ENCODE measurements at places on chromosomes 1 and 21. TPM values are rescaled to one million over a fixed set of nuclear protein-coding genes. Genes with fewer than 3 reads are reported as not detected.

- no peak for DNase-seq
These were observed 2.8 kb downstream of the GALNT2 start for GRCh38 chr1:230069796-230070195.

The ESPN gene
- under 0.01 TPM for total RNA-seq

DNA sequence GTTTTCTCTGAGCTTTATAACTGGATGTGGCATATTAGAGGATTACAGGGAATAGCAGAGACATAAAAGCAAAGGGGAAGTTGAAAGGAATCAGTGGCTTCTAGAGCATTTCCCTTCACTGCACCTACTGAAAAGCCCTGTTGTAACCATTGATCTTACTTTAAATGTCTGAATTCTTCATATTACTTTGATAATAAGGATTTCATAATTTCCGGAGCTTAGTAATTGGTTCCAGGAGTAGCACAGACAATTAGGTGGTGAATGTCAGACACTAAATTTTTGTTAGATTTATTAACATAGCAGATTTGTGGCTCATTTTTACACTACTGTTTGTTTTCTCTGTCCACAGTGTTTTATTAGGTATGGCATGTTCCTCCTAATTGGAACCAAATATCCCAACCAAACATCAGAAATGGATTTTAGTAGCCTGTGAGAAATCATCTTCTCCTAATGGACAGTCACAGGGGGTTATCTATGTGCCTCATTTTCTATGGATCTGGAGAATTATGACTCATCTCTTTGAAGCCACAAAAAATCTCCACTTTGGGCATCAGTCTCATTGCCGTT lies 100.5 kb downstream of the GIPC2 start:
- DNase-seq, result no peak

- DNase-seq, result peak; percentile 33
These were observed 28.1 kb downstream of the TMEM50B start for GRCh38 chr21:33451634-33452071.

- no peak for DNase-seq
These were observed 53.1 kb downstream of the FOXO6 start for GRCh38 chr1:41414296-41414695.

Data from IMR-90 (cell line).